ENCODE measurements at places on chromosomes 1 and 21.

DNA sequence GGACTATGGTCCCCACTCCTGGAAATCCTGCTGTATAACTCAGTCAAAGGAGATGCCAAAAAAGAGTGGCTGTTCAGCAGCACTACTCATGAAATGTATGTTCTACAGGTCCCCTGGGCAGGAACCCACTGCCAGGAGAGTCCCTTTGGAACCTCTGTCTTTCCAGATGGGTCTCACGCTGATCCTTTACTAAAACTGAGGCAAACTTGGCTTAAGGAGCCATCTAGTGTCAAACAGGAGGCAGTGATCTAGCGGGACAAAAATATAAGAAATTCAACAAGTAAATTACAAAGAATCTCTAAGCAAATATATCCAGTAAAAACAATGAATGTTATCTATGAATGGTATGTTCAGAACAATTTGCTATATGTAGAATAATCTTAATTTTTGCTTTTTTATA, 80.5 kb upstream of the PRMT6 start:
- DNase-seq: no peak

GRCh38 chr21:46424621-46425020, 34.1 kb upstream of the DIP2A start:
- DNase-seq: no peak

DNA sequence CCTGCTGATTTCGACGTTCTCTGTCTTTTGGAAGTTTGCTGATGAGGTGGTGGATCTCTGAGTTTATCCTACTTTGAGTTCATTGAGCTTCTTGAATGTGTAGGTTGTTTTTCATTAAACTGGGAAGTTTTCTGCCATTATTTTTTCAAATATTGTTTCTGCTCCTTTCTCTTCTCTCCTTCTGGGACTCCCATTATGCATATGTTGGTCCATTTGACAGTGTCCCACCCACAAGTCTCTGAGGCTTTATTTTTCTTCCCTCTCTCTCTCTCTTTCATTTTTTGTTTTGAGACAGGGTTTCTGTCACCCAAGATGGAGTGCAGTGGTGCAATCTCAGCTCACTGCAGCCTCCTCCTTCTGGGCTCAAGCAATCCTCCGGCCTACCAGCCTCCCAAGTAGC, 11.7 kb downstream of the TNFRSF18 start:
- no peak for DNase-seq

GRCh38 chr1:53417074-53417511, 42.1 kb upstream of the DMRTB1 start:
- no peak for DNase-seq
